ENCODE measurements at places on chromosomes 12 and 14.

DNA sequence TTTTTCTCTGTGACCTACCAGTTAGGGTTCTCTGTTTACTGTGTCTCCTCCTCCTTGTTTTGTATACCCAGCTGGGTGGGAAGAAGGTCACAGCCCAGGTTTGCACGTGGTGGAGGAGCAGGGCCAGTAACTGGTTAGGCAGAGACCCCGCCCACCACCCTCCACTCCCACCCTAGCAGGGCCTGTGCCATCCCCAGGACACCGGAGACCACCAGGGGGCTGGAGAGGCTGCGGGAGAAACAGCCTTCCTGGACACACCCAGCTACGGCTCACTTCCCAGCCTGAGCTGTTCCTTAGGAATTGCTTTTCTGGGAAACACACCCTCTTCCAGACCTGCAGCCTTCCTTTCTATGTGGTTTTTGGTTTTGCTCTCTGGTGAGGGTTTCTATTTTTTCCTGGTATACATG, 21.1 kb downstream of the BDKRB2 start:
- DNase-seq: no peak

- DNase-seq: no peak
Measured at GRCh38 chr12:122825773-122826724, 9.2 kb upstream of the HIP1R start.

- DNase-seq: no peak
Measured at GRCh38 chr14:68199554-68200151, 380.1 kb downstream of the RAD51B start.

GRCh38 chr12:42442311-42442759, 116.4 kb downstream of the PPHLN1 start:
- DNase-seq: no peak

DNA sequence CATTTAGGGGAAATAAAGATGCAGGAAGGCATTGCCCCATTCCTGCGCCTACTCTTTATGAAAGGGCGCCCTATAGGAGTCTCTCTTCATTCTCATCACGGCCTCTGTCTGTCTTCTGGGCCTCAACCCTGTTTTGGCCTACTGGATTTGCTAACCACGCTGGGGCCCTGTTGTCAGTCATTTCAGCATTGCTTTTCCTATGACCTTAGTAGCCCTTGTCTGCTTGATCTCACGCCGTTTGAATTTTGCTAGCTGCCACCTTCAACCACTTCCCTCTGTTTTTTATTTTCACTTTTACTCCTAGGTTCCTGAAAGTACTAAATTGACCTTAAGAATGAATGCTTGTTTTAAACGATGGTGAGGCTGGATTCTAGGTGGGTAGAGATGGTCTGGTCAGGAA, 139.0 kb downstream of the SYNE2 start:
- DNase-seq: no peak

- DNase-seq: no peak
Measured at GRCh38 chr12:115511986-115512711, 765.3 kb downstream of the MED13L start.

- no peak for DNase-seq
Measured at GRCh38 chr14:80215756-80216581, 4.7 kb upstream of the DIO2 start.

DNA sequence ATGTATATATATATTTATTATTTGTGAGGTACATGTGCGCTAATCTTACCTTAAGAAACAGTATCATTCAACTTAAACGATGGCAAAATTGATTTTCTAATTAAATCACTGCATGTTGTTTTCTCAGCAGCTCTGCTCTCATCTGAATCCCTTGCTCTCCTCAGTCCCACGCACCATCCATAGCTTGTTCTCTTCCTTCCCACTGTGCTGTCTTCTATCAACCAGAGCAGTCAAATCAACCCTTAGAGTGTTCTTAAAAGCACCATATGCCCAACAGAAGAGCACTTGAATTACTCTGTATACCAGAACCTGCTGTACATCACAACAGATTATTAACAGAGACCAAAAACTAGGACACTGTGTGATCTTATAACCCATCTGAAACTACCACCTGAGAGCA, 209.4 kb upstream of the G2E3 start:
- no peak for DNase-seq

- no peak for DNase-seq
Measured at GRCh38 chr12:93734784-93735183, 57.6 kb downstream of the CRADD start.

GRCh38 chr14:99280852-99281251, 8.9 kb upstream of the BCL11B start:
- DNase-seq: no peak

DNA sequence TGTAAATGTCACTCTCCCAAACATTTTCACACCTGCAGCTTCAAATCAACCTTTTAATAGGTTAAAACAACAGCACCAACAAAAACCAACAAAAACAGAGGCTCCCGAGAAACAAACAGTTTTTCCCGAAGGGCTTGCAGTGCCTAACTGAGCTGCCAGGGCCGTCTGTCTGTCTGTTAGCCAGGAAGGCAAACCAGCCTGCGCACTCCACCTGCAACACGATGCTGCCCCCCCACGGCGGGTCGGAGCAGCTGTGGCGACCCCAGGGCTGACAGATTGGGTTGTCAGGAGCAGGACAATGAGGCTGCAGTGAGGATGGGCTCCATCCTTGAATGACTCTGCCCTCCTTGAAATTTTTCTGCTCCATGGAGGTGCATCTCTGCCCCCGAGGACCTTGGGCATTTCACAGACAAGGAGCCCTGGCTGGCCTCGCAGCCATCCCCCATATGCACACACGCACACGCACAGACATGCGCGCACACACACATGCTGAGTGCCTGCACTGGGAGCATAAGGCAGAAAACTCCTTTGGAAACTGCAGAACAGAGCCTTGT, 2.6 kb downstream of the RTL1 start:
- DNase-seq: no peak

GRCh38 chr14:93976477-93977057, at the start of gene ASB2:
Gene ASB2, minus strand, starts transcription at chr14:93976570. Its CDS starts 12,031 bp downstream, at chr14:93964539.
- no peak for DNase-seq

DNA sequence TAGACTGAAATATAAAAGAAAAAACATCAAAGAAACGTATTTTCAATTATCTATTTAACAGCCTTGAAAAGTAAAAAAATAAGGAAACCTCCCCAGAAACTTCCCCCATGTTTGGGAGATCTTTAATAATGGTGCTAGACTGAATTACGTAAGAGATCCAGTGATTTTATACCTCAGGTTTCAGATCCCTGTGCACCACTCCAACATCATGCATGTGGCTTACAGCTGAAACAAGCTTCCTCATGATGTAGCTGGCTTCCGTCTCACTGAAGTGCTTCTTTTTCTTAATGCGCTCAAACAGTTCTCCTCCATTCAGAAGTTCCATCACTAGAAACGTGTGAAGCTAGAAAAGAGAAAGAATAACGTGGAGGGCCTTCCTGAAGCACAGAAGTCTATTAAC, 78.0 kb upstream of the TTC7B start:
- DNase-seq: no peak

- no peak for DNase-seq
Measured at GRCh38 chr14:30260833-30261607, 297.9 kb upstream of the G2E3 start.

GRCh38 chr12:117664169-117664568, 302.7 kb upstream of the NOS1 start:
- DNase-seq: no peak

GRCh38 chr12:124694250-124694649, 126.8 kb upstream of the NCOR2 start:
- DNase-seq: no peak

- no peak for DNase-seq
Measured at GRCh38 chr12:124359671-124360581, 65.0 kb downstream of the RFLNA start.

DNA sequence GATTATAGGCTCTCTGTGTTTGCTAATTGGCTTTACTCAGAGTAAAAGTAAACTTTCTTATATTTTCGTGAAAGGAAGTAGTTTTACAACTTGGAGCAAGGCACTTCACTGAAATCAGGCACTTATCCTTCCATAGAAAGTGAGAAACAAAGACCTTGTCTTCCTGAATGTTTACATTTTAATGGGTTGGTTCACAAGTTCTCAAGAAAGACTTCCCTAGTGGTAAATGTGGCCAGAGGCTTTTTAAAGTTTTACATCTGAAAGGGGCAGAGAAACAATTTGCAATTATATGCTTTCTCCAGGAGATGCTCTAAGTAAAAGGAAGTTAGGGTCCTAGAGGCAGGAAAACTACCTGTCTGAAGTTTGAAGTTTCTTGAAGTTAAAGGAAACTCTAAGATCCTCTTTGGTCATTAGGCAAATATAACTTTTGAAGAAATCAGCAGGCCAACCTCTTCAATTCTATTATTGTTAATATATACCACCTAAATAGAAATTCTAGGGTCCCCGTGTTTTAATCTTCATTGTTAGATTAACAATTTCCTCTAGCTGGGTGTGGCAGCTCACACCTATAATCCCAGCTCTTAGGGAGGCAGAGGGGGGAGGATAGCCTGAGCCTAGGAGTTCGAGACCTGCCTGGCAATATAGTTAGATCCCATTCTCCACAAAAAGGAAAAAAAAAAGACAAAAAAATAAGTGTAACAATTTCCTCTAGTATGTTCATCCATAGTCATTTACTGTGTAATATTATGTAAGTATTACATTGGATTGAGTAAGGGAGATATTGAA, 644.9 kb upstream of the FOXG1 start:
- no peak for DNase-seq

GRCh38 chr14:59251811-59252771, 63.6 kb downstream of the DAAM1 start:
- no peak for DNase-seq

DNA sequence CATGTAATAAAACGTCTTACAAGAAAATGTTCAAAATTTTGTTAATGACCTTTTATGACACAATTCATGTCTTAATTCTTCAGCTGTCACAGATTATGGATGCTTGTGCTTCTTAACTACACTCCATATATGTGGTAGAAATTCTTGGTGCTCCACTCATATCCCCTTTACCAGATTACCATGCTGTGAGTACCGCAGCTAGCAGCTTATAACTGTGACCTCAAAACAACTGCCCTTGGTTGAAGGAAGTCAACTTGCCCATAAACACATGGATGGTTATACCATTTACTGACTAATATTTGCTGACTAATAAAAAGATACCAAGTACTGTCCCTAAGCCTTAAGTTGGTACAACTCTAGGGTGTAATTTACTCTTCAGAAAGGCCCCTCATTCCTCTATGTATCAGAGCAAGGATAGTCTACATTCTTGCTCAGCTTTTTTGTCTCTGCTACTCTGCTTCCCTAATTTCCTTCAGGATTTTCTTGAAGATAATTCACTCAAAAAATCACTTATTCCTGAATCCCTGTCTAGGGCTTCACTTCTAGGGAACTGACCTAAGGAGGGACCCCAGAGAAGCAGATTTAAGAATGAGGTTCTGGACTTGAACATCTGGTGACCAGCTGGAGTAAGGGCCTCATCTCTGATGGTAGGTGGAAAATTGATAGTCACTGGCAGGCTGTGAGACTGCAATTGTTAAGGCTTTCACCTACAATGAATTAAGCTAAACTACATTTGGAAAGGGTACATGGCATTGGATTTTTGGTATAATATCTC, 152.3 kb downstream of the SLC6A15 start:
- no peak for DNase-seq

DNA sequence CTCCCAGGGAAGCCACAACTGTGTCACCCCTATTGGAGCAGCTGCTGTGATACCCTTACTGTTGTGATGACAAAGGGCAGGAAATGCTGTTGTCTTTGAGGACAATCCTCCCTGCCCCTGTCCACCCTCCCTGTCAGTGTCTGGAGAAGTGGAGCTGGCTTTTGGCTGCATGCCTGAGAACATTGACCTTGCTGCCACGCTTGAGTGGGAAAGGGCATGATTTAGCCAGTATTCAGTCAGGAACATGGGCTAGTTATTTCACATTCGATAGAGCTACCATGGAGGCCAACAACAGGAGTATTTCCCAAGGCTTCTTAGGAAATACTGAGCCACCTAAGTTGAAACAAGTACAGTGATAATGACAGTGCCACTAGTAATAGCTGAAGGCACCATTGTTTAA, 59.4 kb downstream of the MYRFL start:
- DNase-seq: no peak

DNA sequence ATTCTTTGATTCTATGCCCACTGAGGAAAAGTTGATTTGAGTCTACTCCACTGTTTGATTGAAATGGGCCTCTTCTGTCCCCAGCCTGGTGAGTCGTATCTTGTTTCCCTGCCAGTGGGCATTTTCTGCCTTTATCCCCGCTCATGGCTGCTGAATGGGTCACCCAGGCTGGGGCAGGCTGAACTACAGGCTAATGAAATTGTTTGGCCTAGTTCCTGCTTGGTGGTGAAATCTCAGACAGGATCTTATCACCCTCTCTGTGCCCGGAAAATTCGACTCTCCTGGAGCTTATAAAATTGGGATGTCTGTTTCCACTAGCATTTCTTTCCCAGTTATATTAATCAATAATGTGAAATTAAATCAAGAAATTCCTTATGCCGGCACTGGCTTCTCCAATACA, 65.0 kb downstream of the CHST11 start:
- DNase-seq: no peak

- no peak for DNase-seq
Measured at GRCh38 chr12:103877288-103877687, 36.3 kb upstream of the NT5DC3 start.

- DNase-seq: no peak
Measured at GRCh38 chr12:80867941-80868340, 69.8 kb downstream of the LIN7A start.

- DNase-seq: no peak
Measured at GRCh38 chr14:84825481-84826251, 704.3 kb upstream of the FLRT2 start.

GRCh38 chr14:70018230-70018629, 139.0 kb downstream of the SMOC1 start:
- no peak for DNase-seq

- no peak for DNase-seq
Measured at GRCh38 chr12:123757561-123757960, 4.5 kb upstream of the DNAH10 start.

DNA sequence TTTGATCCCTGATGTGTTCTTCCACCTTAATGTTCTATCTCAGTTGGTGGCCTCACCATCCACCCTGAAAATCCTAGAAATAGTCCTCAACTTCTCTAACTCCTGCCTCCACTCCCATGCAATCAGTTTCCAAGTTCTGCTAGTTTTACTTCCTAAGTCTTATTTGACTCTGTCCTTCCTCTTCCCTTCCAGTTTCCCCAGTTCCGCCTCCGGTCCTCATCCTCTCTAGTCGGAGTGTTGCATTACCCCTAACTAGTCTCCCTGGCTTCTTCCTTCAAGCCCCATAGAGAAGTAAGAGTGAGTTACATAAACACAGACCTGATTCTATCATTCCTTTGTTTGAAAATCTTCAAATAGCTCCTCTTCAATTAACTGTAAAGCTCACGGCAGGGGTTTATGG, 236.5 kb downstream of the GXYLT1 start:
- DNase-seq: no peak

DNA sequence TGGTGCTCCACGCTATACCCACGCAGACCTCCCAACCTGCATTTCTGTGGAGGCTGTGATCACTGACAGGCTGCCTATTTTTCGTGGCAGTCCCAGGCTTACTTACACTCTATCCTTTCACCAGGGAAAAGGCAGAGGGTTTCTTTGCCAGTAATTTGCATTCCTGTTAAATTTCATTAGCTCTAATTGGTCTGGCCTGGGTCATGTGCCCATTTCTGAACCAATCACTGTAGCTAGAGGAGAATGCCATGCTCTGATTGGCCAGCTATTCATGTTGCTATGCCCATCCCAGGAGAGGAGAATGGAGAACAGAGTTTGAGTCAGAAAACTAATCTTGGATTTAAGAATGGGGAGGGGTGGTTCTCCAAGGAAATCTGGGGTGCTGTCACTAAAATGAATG, 43.2 kb upstream of the TUNAR start:
- DNase-seq: no peak
